Fibroblast of pulmonary artery (primary cell): ENCODE measurements at places on chromosomes 3 and 15.
A peak's percentile ranks its signal among the peaks of the same experiment; 100 is the strongest.

DNA sequence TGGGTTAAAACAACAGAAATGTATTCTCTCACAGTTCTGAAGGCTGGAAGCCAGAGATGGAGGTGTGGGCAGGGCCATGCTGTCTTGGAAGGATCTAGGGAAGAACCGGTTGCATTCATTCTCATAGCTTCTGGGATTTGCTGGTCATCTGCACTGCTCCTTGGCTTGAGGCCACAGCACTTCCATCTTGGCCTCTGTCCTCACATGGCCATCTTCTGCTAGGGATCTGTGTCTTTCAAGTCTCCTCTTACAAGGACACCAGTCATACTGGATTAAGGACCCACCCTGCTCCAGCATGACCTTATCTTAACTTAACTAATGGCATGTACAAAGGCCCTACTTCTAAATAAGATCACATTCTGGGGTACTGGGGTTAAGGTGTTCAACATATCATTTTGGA, 47.7 kb downstream of the RPLP1 start:
- DNase-seq = no peak

GRCh38 chr3:45000823-45001222, 24.8 kb downstream of the EXOSC7 start:
- DNase-seq = no peak

DNA sequence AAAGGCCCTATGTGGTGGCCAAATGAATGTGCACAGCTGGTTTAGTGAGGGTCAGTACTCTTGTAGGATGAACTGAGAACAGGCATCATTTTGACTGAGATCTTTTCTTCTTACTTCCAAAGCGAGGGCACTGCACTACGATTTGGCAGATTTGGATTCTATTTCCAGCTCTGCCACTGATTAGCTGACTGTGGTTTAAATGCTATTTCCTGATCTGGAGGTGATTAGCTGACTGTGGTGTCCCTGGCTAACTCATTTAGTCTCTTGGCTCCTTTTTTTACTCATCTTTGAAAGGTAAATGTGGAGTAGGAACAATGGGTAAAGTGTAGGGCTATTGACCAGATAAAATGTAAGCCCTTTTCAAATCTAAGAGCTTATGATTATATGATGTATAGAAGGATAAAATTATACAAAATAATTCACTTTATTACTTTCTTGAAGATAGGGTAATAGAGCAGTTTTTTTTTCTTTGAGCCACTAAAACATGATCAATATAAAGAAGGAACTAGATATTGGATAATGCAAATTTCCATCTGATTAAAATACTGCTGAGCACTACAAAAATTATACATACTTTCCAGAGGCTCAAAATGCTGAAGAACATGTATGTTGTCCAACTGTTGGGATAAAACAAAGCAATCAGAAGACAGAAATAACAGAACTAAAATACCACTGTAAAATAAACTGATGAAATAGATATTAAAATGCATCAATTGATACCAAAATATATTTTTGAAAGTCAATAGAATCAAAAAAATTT, 39.7 kb upstream of the PLOD2 start:
- no peak for DNase-seq

- peak; percentile 60 for DNase-seq
Observed at GRCh38 chr15:90191794-90192509, 9.2 kb upstream of the SEMA4B start.

- no peak for DNase-seq
Observed at GRCh38 chr3:49908373-49909199, 4.9 kb upstream of the MST1R start.

DNA sequence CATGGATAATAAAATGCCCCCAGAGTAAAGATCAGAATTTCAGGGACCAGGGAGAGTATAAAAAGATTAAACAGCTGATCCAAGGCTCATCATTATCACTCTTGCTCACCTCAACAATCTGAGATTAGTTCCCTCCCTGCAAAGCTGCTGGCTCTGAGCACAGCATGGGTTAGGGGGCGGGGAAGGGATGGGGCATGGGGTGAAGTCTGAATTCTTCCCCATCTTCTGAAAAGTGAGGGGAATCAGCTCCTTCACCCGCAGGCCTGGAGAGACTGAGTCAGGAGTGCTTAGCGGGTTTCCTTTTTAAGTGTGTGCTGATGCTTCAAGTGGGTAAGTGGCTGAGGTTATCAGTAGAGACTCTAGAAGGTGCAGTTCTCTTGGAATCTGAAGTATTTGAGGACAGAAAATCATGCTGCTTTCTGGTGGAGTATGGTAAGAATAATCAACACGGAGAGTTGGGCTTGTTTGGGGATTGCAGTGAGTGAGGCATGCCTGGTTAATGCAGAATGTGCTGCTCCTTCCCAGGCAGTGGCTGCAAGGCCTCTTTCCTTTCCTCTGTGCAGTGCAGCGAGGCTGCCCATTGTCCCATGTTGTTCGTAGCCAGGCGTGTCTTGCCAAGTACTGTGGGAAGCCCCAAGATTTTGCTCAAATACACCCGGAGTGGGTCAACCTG, 59.2 kb upstream of the TRAK1 start:
- DNase-seq = peak; percentile 52

- DNase-seq = no peak
Observed at GRCh38 chr3:184609476-184610244, 48.1 kb downstream of the EPHB3 start.

DNA sequence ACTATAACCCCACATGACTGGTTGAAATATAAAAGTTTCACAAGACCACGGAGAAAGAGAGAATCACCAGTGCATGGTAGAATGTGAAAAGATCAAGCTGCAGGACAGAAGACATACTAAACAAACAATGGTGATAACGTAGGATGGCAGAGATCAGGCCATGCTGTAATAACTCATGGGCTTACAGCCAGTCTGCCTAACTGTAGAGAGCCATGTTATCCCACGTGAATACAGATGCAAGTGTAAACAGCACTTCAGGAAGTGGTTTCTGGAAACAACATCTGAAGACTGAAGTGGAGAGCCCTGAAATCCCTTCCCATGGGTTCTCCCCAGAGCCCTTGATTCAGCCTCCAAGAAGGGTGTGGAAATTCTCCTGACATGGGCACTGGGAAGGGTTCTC, 103.2 kb upstream of the SLCO2A1 start:
- peak; percentile 45 for DNase-seq
